Anterior cingulate cortex (tissue), 58 donors: ENCODE measurements at places on chromosomes 12 and 14.

DNA sequence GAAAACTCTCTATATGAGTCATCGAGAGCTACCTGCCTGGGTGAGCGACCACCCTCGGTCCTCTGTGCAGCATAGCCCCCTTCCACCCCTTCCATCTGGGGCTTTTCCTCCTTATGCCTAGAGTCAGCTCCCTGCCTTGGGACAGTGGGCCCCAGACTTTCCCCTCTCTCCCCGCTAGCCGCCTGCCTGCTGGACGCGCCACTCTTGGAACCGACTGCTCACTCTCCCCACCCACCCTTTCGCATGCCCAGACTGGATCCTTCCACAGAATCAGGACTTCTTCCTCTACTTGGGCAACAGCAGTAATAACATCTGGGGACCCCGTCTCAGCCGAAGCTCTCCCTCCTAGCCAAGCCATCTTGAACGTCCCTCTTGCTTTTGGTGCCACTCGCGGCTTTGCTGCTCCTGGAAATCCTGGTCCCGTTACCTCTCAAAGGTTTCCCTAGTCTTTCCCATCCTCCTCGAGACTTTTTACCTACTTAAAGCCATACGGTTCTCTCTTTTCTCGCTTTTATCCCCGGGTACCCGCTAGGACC, 671 bp downstream of the ESYT1 start:
- peak; percentile 28 for DNase-seq

DNA sequence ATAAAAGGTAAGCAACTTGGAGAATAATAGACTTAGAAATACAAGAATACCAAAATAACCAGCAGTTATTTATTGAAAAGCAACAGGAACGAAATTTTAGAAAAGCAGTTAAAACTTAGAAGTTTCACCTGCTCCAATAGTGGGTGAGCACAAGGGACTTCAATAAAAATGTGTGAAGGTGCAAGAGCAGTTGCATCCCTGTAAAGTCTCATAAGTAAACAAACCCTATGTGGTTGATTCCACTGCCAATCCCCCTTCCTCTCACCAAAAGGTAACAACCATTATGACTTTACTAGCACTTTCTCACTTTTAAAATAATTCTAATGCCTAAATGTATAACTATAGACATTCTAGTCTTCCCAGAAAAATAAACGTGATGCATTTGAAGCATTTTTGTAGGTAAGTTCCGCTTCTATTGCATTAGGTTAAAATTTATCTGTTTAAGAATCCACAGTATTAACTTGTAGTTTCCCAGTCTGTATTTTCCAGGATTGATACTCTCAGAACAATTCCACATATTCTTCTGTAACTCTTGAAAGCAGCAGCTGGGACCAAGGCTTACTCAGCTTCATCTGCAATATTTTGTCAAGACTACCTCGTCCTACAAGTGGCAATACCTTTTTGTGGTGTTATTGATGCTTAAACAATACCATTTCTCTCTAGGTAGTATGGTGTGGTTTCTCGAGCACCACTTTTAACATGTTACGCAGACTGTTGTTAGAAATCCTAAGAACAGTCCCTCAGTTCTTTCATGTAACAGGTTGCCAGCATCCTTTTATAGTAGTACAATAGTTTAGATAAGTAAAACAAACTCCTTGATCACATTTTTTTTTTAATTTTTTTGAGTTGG, 32.1 kb downstream of the HNRNPC start:
- DNase-seq, result no peak

GRCh38 chr12:122918827-122919226, 22.9 kb upstream of the VPS37B start:
- DNase-seq, result no peak

DNA sequence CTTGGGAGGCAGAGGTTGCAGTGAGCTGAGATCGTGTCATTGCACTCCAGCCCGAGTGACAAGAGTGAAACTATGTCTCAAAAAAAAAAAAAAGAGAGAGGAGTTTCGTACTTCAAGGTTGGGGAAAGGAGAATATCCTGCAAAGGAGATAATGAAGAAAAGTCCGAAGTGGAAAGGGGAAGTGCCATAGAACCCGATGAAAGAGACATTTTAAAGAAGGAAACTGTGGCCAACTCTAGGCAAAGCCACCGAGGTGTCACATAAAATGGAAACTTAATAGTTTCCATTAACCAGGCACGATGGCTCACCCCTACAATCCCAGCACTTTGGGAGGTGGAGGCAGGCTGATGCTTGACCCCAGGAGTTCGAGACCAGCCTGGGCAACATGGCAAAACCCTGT, 15.0 kb upstream of the LTBP2 start:
- DNase-seq, result no peak

GRCh38 chr12:129185855-129186254, 332.6 kb downstream of the GLT1D1 start:
- no peak for DNase-seq
